Foreskin keratinocyte (primary cell): ENCODE measurements at places on chromosomes 5 and 9. TPM values are rescaled to one million over a fixed set of nuclear protein-coding genes. Genes with fewer than 3 reads are reported as not detected.
A peak's percentile ranks its signal among the peaks of the same experiment; 100 is the strongest.

DNA sequence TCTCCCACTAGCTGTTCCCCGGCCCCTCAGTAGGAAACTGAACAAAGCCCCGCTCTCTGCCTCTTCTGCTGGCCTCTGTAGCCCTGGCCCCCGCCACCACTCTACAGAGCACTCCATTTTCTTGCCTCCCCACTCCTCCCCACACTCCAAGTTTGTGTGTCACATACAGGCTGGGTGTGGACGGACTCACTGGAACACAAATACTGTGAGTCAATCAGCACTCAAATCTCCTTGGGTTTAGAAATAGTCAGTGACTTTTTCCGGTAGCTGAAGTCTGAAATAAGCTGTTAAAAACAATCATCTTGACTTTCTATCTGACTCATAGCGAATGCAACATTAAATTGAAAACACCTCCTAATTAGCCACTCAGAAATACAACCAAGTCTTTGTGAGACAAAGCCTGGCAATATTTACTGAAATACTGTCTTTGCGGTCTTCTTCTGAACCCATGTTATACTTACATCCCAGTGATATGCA, 122.5 kb downstream of the LHFPL2 start:
- DNase-seq = peak; percentile 89

Gene STOML2
- 145 and 188 TPM in 2 replicates for total RNA-seq

Gene MYOZ3
- total RNA-seq = 0.34 and 0.53 TPM in 2 replicates

DNA sequence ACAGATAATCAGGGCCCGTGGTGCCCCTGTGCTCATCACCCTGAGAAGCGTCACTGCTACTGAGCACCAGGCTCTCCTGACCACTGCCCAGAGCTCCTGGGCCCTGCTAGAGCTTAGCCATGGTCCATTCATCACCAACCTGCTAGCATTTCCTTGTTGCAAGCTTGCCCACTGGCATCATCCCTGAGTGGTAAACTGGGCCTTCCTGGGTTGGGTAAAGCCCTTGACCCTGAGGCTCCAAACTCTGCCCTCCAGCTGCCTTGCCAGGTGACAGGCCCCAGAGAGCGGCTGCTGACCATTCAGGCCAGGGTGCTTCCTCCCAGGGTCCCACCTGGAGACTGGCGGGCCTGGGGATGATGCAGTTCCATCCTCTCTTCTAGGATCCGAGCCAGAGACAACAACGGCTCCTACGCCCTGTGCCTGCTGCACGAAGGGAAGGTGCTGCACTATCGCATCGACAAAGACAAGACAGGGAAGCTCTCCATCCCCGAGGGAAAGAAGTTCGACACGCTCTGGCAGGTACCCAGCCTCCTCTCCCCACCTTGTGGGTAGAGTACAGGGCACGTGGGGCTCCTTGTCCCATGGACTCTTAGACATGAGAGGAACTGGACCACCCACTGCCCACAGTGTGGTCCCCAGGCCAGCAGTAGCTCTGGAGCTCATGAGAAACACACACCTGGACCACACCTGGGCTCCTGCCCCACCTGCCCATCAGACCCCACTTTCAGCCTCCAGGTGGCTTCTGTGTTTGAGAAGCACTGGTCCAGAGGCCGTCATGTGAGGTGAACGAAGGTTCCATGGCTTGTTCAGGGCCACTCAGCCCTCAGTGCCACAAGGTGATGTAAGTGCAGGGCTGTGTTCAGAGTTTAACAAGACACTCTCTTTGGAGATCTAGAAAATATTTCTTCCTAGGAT, 60.5 kb downstream of the SYK start:
- no peak for DNase-seq

DNA sequence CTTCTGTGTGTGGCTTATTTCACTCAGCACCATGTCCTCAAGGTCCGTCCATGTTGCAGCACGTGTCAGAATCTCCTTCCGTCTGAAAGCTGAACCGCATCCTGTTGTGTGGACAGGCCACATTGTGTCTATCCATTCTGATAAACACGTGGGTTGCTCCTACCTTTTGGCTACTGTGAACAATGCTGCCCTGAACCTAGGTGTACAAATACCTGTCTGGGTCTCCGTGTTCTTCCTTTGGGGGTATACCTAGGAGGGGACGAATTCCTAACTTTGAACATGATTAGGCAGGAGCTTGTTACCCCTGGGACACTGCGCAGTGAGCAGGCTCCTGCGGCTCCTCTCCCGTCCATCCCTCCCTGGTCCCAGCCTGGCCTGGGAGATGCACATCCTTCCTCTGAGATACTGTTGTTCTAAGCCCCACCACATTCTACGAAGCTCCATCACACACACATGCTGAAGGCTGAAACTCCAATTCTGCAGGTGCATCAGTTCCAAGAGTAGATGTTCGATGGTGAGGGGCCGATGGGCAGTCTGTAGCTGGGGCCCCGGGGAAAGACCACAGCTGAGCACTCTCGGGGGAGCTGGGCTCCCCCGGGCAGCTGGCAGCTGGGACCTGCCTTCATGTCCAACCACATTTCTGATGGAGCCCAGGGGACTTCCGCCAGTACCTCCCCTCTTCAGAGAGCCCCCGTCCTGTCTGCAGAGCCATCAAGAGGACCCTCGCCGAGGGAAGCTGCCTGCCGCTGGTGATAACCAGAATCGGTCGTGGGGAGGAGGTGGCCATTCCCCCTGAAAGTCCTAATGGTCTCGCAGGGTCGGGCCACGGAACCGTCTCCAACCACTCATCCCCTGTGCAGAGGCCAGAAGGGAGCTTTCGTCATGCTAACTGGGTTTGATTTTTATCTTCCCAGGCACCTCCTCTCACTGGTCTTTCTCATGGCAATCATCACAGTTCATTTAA, 120.9 kb downstream of the COL23A1 start:
- no peak for DNase-seq

GRCh38 chr5:107457138-107457537, 213.6 kb downstream of the EFNA5 start:
- no peak for DNase-seq

GRCh38 chr9:121720311-121721057, 69.0 kb downstream of the DAB2IP start:
- DNase-seq = peak; percentile 82
